ENCODE measurements at places on chromosomes 5 and 9.

DNA sequence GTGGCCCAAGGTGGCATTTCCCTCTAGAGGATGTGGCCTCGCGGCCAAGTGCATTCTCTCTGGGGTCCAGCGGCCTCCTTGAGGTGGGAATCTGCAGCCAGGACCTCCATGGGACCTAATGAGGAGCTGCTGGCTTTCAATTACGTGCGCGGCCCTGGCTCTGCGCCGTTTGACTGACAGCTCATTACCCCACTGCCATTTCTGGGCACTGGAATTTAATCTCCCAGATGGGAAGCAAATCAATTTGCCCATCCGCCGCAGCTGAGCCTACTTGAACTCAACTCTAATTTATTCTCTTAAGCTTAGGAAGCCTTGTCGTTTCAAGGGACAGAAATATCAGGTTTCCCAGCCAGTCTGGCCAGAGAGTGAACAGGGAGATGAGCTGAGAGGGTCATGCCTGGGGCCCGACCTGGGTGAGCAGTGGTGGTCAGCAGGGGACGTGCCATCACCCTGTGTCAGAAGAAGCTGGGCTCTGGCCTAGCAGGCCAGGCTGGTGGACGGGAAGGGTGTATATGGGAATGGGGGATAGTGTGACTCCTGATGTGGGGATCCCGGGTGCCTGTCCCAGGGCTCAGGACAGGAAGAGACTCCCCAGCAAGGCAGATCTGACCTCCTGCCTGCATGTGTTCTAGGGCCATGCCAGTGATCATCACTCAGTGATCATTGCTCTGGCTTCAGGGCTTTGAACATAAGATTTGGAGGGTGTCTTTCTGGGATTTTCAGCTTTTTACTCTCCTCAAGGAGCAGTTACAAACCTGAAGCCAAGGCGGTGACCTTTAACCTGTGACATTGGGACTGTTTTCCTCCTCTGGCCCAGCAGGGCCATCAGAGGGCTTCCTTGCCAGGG, 69.7 kb downstream of the MACROH2A1 start:
- no peak for DNase-seq

DNA sequence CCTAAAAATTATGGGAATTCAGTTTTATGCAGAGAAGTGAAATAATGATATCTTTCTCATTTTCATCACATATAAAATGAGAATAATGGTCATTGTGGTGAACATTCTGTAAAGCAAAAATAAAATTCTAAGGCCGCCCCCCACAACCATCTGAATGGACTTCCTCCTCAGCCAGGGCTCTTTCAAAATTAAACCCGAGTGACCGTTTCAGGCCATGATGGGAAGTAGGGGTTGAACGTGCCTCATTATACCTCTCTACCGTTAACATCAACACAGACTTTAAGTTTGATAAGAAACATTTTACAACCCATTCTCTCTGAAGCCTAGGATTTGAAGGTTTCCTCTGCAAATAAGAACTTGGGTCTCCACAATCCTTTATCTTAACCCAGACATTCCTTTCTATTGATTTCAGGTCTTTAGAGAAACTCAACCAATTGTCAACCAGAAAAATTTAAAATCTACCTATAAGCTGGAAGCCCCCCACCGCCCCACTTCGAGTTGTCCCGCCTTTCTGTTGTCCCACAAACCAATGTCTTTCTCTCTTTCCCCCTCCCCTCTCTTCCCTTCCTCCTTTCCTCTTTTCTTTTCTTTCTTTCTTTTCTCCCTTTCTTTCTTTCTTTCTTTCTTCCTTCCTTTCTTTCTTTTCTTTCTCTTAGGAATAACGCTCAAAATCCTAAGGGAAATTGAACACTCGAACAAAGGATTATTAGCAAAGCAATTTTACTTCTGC, 1.7 kb upstream of the TMCO6 start:
- no peak for DNase-seq

DNA sequence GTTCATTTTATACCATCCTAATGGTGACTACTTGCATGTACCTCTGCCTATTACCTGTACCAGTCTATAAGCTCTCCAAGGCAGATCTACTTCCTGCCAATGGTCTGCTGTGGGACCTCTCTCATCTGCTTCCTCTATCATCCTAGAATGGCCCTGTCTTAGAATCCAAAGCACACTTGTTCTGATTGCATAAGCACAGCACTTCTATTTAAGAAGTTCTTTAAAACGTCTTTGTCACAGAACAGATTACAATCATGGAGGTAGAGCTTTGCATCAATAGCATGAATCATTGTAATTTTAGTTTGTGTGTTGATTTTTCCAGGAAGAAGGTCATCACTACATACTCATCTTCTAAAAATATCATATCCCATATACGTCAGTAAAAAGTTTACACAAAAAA, 131.8 kb upstream of the ACOT12 start:
- no peak for DNase-seq

DNA sequence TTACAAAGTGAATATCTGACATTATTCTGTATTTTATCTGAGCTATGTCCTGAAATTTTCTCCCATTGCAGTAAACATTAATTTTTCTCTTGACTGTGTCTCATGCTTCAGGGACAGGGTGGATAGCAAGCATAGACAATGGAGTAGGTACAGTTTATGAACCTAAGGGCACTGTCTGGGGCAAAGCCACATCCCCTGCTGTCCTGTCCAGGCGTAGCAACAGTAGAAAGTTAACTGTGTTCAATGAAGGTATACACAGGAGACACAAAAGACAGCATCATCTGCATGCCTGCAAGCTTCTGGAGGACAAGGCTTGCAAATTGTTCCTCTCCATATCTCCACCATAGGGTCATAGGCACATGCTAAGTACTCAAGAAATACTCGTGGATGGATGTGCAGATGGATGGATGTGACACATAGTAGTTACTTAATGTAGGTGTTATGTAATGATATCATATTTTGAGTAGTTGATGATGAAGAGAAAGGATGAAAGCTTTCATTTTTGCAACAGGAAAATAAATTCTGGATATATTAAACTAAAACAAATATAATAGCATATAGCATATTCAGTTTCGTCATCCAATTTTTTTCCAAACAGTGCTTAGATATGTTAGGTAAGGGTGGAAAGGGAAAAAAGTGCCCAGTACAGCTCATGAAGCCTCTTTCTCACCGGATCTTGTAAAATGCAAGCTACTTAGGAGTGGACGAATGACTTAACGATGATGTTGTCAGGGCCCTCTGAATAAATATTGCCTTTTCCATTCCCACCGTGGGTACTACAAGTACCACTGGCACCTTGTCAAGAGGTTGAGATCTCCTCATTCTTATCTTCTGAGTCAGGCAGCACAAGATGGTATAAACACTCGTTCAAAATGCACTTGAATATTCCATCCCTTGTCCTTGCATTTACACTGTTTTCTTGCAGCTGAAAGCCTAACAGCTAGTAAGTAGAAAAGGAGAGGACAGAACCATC, 19.9 kb upstream of the ZSWIM6 start:
- DNase-seq = no peak

- no peak for DNase-seq
These were observed 49.9 kb upstream of the C5orf46 start for GRCh38 chr5:147956064-147956841.

DNA sequence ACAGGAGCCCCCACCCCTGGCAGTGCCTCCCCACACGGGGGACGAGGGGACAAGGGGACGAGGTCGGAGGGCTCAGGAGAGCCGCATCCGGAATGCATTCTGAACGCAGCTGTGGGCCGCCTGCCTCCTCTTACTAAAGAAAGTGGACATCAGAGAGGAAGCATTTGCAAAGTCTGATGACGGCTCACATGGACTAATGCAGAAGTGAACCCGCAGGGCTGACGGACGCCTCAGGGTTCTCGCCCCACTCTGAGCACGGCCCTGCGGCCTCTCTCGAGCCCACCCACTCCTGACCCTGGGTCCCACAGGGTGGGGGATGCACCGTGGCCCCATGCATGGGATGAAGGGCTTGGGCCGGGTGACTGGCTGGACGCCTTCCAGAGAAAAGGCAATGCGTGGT, 5.9 kb downstream of the LPCAT1 start:
- DNase-seq = no peak

GRCh38 chr9:137589441-137590122, 730 bp downstream of the ZMYND19 start:
- no peak for DNase-seq

DNA sequence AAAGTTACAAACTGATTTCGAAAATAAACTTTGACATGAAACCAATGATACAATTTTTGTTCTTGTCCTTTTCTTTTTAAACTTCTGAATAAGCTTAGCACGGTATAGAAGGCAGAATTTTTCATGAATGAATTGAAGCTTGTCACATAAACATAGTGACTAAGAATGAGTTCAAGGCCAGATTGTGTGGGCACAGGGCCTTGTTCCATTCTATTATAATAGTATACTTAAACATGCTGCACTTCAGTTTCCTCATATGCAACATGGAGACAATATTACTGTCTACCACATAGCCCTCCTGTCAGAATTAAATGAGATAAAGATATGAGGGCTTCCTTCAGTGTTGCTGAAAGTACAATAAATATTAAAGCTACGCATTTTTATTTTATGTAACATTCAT, 204.2 kb upstream of the HAPLN1 start:
- DNase-seq = no peak

- no peak for DNase-seq
These were observed 485.1 kb upstream of the PAPPA start for GRCh38 chr9:115668521-115668920.

GRCh38 chr5:40679913-40680681, at the start of gene PTGER4:
PTGER4 (plus strand) TSS chr5:40679915; CDS start chr5:40680994, 1,079 bp downstream.
- DNase-seq = no peak

- no peak for DNase-seq
These were observed 71.4 kb downstream of the CARTPT start for GRCh38 chr5:71790433-71790832.

- no peak for DNase-seq
These were observed 51.9 kb upstream of the ANKRD33B start for GRCh38 chr5:10511741-10512640.

DNA sequence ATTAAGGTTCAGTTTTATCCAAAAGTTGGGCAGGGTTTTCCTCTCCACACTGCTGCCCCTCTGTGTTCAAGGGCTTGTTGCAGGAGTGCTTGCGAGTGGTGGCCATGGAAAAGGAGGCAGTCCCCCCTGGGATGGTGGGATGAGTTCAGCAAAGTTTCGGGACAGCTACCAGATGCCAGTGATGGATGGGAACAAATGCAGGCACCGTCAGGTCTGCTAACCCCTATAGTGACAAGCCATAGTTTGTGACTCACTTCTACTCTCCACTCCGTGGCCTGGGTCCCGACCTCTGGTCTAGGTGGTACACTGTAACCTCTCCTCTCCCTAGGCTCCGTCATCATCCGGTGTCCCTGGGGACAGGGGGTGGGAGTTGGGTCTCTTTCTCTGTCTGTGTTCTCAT, 3.8 kb upstream of the RNF14 start:
- DNase-seq = no peak

- no peak for DNase-seq
These were observed 108.5 kb upstream of the OTULINL start for GRCh38 chr5:14472986-14473567.

DNA sequence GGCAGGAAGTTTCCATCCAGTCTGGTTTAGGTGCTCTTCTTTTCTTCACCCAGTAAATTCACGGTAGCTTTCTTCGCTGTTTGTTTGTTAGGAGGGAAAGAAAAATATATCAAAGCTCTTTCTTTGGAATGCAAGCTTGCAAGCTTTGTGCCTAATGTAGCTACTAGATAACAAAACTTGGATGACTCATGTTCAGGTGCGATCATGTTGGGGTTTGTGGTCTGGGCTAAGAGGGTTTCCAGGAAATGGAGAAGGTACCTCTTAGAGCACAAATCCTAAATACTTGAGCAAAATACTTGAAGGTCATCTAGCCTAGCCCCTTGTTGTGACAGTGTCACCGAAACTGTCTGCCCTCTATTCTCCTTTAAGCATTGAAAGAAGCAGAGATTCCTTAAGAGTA, 17.7 kb downstream of the SRP19 start:
- DNase-seq = no peak

DNA sequence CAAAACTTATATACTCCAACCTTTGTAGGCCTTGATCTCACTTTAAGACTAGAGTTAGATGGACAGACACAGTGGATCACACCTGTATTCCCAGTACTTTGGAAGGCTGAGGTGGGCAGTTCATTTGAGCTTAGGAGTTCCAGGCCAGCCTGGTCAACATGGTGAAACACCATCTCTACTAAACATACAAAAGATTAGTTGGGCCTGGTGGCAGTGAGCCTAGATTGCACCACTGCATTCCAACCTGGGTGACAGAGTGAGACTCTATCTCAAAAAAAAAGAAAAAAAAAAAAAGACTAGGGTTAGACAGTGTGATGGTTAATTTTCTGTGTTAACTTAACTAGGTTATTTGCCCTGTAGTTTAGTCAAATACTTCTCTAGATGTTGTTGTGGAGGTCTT, 74.1 kb downstream of the CFAP95 start:
- no peak for DNase-seq

DNA sequence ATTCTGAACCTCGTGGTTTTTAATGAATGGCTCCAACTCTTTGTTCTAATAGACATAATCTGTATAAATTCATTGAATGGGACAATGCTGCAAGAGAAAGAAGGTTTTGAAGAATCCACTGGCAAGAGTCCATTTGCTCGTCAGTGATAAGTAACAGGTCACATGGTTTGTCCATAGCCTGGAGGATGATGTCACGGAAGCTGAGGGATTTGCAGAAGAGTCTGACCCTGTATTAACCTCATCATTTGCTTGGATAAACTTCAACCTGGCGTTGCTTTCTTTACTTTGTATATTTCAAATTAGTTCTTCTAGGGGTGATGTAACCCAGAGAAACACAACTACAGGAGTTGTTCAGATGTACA, 197.4 kb downstream of the GAS1 start:
- no peak for DNase-seq

- no peak for DNase-seq
These were observed 113.4 kb upstream of the TAS2R1 start for GRCh38 chr5:9743507-9743906.

GRCh38 chr9:4262735-4263141, 37.1 kb downstream of the GLIS3 start:
- no peak for DNase-seq

- no peak for DNase-seq
These were observed 355.4 kb upstream of the SLC24A2 start for GRCh38 chr9:20144197-20144596.

DNA sequence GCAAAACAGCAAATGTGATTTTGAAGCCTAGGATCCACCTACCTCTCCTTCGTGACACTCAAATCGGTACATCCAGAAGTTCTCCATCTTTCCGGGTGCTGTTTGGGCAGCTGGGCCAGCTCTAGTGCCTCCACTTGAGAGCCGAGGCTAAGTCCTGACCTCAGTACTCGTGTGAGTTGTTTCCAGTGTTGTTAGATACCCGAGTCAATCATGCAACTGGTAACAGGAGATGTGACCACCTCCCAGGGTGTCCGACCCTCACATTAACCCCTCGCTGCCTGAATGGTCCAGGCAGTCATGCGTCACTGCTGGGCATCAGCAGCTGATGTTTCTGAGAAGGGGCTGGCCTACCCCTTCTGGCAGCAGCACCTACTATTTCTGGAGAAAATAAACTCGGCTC, 170.3 kb downstream of the ENTREP1 start:
- DNase-seq = no peak

DNA sequence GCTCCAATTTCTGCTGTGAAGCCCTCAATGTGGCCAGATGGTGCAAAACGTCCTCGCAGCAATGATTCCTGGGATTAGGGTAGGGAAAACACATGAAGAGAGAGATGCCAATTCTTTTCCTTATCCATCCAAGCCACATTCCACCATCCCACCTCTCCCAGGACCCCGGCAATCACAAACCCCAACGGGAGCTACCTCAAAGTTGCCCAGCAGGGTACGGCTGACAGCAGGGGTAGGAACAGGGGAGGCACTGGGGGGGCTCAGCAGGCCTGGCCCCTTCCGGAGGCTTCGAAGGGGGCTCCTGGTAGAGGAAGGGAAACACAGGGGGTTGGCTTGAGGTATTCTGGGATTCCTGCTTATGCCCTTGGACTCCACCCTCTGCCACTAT, 3.4 kb upstream of the STOML2 start:
- DNase-seq = no peak
